Adipocyte (in vitro differentiated cells): ENCODE measurements at places on chromosomes 12 and 14.

- no peak for DNase-seq
Observed at GRCh38 chr14:96357216-96357615, 5.9 kb downstream of the ATG2B start.

DNA sequence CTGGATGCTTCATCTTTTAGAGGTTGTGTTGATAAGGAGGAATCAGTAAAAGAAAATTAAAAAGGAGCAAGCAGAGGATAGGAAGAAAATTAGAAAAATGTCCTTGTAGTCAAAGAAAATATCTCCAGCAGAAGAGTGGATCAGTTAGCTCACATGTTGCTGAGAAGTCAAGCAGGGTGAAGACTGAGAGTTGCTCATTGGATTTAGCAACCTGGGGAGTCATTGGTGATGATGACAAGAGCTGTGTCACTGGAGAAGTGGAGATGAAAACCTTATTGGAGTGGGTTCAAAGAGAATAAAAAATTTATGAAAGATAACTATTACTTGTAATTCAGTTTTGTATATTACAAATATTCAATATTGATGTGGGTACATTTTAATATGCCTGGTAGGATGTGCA is 9.8 kb downstream of the FRMD6 start:
- DNase-seq = no peak

GRCh38 chr12:48996794-48997718 is 2.1 kb downstream of the DDN start:
- DNase-seq = peak; percentile 87

DNA sequence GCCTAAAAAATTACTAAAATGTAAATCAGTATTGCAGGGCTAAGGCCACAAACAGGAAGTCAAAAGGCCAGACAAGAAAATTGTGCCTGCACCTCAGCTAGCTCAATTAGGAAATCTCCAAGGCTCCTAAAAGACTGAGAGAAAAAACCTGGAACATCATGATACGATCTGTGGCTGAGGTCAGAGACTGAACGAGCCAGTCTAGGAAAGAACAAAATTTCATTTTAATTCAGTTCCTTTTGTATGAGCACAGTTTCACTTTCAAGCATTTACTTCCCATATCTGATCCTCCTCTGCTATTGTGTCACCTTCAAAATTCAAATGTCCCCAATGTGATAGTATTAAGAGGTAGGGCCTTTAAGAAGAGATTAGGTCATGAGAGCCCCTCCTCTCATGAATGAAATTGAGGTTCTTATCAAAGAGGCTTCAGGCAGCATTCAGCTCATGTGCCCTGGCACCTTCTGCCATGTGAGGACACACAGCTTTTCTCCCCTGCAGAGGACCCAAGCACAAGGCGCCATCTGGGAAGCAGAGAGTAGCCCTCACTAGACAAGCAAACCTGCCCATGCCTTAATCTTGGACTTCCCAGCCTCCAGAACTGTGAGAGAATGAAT is 14.8 kb downstream of the PRKAB1 start:
- DNase-seq = no peak

- DNase-seq = no peak
Observed at GRCh38 chr14:94893411-94894160, 123.7 kb upstream of the GSC start.

DNA sequence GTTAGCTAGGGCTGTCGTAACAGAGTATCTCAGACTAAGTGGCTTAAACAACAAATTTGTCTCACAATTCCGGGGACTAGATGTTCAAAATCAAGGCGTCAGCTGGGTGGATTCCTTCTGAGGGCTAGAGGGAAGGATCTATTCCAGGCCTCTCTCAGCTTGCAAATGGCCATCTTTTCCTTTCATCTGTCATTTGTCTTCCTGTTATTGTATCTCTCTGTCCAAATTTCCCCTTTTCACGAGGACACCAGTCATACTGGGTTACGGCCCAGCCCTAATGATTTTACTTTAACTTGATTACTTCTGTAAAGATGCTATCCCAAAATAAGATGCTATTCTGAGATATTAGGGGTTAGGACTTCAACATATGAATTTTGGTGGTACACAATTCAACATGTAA is 119.0 kb upstream of the CPSF6 start:
- no peak for DNase-seq

GRCh38 chr12:20309504-20310148 is 58.7 kb upstream of the PDE3A start:
- DNase-seq = no peak

DNA sequence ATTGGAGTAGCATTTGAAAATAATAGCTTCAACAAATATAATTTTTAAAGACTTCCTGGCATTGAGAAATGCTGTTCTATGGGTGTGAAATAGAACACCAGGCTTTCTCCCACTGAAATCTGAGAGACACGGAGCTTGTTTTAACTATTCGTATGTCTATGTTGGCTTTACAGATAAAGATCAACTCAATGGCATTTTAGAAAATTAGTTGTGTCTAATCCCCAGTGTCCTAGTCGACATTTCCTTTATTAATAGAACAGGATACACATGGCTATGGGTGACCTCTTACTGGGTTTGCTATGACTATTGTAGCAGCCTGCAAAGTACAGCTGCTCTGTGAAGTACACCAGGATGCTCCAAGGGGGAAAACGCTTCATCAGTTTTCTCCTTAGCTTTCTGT is 159.3 kb downstream of the SLC25A21 start:
- no peak for DNase-seq

DNA sequence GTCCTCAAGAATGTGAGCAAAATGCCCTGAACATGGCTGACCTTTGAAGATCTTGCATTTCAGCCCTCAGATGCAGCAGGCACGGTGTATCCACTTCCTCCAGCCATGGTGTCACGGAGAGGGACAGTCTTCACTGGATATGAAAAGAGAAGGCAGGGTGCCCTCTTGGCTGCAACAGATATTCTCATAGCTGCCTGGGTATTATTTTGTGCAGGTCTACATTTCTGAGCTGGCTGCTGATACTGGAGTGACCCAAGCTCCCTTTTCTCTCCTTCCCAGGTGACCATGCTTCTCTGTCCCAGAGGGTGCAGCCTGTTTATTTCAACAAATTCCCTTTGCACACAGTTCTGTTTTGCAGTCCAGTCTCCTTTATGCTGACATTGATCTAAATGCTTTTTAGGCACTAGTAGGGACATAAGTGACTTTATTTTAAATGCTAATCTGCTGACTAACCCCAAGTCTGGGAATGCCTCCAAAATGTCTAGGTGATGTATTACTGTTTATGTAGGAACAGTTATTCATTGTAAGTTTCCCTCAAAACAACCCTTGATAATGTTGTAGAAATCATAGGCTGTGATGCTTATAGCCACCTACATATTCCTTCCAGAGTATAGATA is 17.4 kb upstream of the PYGL start:
- peak; percentile 70 for DNase-seq

GRCh38 chr14:93059917-93060545 is 55.7 kb downstream of the ITPK1 start:
- DNase-seq = no peak

DNA sequence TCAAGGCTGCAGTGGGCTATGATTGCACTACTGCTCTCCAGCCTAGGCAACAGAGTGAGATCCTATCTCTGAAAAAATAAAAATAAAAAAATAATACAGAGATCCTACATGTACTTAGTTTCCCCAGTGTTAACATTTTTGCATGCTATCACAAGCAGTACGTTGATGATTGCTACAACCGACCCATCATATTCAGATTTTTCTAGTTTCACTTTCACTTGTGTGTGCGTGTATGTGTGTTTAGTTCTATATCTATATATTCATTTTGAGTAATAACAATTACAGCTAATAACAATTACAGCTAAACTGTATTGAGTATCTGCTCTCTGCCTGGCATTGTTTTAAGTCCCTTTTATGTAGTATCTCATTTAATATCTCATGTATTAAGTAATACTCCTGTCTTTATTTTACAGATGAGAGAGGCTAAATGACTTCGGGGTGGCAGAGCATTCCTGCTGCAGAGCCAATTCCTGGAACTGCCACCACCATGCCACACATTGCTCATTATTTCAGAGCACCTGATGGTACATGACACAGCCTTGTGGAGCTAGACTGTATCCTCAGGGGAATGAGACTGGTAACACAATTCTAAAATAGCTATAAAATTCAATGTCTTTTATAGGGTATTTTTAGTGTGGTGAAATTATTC is 153.1 kb downstream of the BCAT1 start:
- DNase-seq = no peak

DNA sequence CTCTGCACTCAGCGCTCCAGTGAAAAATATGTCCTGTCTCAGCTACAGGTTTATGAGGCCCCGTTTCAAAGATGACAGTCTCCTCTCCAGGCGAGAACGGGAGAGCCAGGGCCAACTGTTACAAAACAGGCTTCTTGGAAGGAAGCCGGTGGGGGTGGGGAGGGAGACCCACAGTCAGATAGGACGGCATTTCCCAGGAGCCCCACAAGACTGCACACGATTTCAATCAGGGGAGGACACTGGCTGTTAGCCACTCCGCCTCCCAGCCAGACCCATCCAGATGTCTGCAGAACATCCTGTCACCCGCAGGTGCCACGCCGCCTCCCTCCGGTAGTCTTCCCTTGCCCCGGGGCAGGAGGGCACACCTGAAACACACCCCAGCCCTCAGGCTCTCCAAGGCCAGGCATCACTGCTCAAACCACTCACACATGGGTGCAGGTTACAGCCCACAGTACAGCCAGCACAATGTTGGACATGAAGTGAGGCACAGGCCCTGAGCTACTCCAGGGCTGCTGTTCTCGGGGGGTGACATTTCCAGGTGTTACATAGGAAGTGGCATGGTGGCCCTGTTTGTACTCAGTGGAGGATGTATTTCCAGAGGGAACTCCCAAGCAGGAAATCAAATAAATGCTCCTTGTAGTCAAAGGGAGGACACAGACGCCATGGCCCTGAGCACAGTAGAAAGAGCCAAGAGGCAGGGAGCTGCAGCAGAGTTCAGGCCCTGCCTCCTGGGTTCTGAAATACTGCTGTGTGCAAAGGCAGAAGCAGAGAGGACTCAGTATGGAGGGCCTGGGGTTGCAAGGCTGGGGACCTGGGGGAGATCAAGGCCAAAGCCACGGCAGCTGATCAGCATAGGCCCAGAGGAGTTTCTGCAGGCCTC is 138.1 kb downstream of the BCL11B start:
- DNase-seq = no peak

- DNase-seq = peak; percentile 4
Observed at GRCh38 chr12:56622535-56622934, 7.6 kb downstream of the BAZ2A start.

GRCh38 chr12:2393016-2393415 is 340.2 kb downstream of the CACNA1C start:
- no peak for DNase-seq

- peak; percentile 49 for DNase-seq
Observed at GRCh38 chr12:14834509-14834908, 8.8 kb downstream of the ART4 start.

- no peak for DNase-seq
Observed at GRCh38 chr14:104993306-104993705, 7.7 kb downstream of the CLBA1 start.
